ENCODE measurements at places on chromosomes 3 and 15.

DNA sequence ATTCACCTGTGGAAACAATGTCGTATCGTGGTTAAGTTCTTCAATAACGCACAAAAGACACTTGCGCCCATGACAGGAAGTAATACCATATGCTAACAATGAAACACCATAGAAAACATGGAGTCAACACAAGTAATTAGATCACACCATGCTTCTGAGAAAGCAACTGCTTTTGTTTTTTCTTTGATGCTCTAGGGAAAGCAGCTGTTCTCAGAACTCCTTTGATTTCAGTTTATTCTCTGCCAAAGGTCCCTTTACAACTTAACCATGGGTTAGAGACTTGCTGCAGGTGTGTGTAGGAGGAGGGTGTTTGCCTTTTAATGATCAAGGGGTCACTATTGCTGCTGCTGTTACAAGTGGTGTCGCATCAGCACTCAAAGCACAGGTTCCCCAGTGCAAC is 324.0 kb upstream of the SLCO3A1 start:
- DNase-seq, result no peak
- no peaks in the 10 kb centered on the region for H3K36me3 ChIP-seq
- H3K27me3 ChIP-seq, result no peaks in the 10 kb centered on the region
- no peak overlapping the region for H3K27ac ChIP-seq
- H3K4me1 ChIP-seq, result no peaks in the 10 kb centered on the region
- H3K4me3 ChIP-seq, result no peak overlapping the region

- no peak for DNase-seq
- H3K4me1 ChIP-seq, result peaks cover 17% of the 10 kb centered on the region
- peaks cover 21% of the 10 kb centered on the region for H3K36me3 ChIP-seq
These were observed 4.9 kb upstream of the MST1R start for GRCh38 chr3:49908373-49909199.

DNA sequence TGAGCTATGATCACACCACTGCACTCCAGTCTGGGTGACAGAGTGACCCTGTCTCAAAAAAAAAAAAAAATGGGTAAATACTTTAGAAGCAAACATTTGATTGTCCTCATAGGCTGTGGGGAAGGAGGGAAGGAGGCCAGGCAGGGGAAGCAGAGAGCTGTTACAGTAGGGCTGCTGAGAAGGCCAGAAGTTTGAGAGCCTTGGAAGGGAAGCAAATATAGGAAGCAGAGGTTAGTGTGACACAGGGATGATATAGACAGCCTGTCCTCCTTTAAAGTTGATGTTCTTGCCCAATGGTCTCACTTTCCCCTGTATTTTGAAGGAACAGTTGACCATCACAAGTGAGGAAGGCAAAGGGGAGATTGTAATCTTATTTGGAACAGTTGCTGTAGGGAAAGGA is 5.3 kb upstream of the ALPK3 start:
- H3K4me3 ChIP-seq, result no peak overlapping the region
- peaks cover 4% of the 10 kb centered on the region for H3K4me1 ChIP-seq
- no peak for DNase-seq
- no peak overlapping the region for H3K27ac ChIP-seq
- H3K27me3 ChIP-seq, result no peaks in the 10 kb centered on the region
- no peaks in the 10 kb centered on the region for H3K36me3 ChIP-seq

DNA sequence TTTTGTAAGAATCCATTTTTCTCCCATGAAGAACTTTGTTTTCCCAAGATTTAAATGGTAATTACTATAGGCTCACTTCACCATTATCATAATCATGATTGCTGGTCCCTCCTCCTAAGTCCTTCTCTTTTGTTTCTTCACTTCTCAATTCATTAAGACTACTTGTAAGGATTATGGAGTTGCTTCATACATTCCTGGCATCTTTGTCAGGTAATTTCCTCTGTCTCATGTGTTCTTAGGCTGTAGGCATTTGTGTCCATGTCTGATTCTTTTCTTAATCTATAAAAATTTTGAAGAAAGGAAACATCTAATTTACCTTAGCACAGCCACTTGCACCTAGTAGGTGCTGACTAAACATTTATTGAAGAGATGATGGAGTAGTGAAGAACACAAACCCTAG is 79.9 kb upstream of the SATB1 start:
- DNase-seq, result no peak
- no peaks in the 10 kb centered on the region for H3K36me3 ChIP-seq
- no peak overlapping the region for H3K27ac ChIP-seq
- no peaks in the 10 kb centered on the region for H3K4me1 ChIP-seq
- no peaks in the 10 kb centered on the region for H3K27me3 ChIP-seq

- H3K27ac ChIP-seq, result no peak overlapping the region
- H3K36me3 ChIP-seq, result no peaks in the 10 kb centered on the region
- DNase-seq, result no peak
- no peaks in the 10 kb centered on the region for H3K27me3 ChIP-seq
- H3K4me3 ChIP-seq, result no peak overlapping the region
- no peaks in the 10 kb centered on the region for H3K4me1 ChIP-seq
These were observed 60.4 kb upstream of the RNF7 start for GRCh38 chr3:141677701-141678100.

- no peaks in the 10 kb centered on the region for H3K27me3 ChIP-seq
- no peaks in the 10 kb centered on the region for H3K36me3 ChIP-seq
- H3K27ac ChIP-seq, result no peak overlapping the region
- H3K4me1 ChIP-seq, result no peaks in the 10 kb centered on the region
These were observed 105.3 kb downstream of the SNRK start for GRCh38 chr3:43391621-43392020.

DNA sequence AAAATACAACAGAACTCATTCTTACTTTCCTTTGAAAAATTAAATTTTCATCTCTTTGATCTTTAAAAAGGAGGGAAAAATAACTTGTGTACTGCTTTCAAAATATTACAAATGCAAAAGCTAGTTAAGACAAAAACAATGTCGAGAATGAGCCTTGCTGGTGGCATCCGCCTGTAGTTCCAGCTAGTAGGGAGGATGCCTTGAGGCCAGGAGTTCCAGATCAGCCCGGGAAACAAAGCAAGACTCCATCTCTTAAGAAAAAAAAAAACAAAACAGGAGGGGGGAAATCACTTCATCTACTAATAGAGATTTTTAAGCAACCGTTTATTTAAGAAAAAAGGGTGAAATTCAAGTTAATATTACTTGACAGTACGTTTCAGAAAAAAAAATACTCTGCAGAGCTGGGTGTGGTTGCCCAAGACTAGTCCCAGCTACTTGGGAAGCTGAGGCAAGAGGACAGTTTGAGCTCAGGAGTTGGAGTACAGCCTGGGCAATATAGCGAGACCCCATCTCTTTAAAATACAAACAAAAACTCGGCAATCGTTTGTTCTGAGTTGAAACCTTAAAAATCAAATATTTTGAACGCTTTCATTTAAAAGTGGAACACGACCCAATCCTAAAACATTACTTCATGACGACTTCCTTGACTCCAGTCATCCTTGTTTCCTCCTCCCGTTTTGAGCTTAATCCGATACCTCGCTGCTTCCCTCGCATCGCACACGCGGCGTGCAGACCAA is 1.2 kb downstream of the KPNA1 start:
- no peak for DNase-seq
- H3K27ac ChIP-seq, result peak overlapping the region; percentile 98
- H3K36me3 ChIP-seq, result no peaks in the 10 kb centered on the region
- H3K4me3 ChIP-seq, result peak overlapping the region; percentile 97

- no peak overlapping the region for H3K4me3 ChIP-seq
- no peaks in the 10 kb centered on the region for H3K4me1 ChIP-seq
- H3K27me3 ChIP-seq, result no peaks in the 10 kb centered on the region
- H3K27ac ChIP-seq, result no peak overlapping the region
- peaks cover 12% of the 10 kb centered on the region for H3K36me3 ChIP-seq
- DNase-seq, result no peak
These were observed 11.3 kb upstream of the XRN1 start for GRCh38 chr3:142459096-142459495.

DNA sequence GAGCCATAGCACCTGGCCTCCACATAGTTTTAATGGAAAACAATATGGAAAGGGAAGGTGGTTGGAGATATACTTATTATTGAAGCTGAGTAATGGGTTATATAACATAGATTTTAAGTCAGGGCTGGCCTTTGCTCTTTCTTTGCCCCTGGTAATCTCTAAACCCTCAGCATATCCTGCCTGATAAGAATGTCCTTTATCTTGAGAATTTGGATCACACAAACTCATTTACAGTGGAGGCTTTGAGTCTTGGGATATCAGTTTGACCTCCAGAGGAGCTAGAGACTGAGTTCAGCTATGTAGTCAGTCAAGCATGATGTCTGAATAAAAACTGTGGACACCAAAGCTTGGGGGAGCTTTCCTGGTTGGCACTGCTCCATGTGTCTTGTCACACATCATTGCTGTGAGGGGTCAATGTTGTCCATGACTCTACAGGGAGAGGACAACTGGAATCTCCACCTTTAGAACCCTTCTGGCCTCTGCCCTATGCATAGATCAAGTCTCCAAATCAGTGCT is 9.0 kb upstream of the C3orf33 start:
- no peaks in the 10 kb centered on the region for H3K27me3 ChIP-seq
- no peak for DNase-seq
- no peaks in the 10 kb centered on the region for H3K4me1 ChIP-seq

DNA sequence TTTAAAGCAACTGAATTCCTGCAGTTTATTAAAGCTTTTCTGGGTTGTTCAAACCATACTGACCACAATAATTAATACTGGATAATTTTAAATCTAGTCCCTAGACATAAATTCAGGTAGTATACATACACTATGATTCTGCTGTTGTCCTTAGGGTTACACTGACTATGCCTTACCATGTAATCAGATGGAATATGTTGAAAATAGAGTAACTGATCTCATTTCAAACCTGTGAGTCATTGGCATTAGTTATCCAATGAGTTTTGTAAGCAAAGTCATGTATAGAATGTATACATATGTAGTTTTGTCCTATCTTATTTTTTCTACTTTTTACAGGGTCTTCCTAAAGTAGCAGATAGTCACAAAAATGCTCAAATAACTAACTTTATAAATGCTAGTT is 517.1 kb upstream of the CCDC54 start:
- no peak for DNase-seq
- H3K27ac ChIP-seq, result no peak overlapping the region
- H3K27me3 ChIP-seq, result no peaks in the 10 kb centered on the region
- H3K4me3 ChIP-seq, result no peak overlapping the region
- no peaks in the 10 kb centered on the region for H3K4me1 ChIP-seq

DNA sequence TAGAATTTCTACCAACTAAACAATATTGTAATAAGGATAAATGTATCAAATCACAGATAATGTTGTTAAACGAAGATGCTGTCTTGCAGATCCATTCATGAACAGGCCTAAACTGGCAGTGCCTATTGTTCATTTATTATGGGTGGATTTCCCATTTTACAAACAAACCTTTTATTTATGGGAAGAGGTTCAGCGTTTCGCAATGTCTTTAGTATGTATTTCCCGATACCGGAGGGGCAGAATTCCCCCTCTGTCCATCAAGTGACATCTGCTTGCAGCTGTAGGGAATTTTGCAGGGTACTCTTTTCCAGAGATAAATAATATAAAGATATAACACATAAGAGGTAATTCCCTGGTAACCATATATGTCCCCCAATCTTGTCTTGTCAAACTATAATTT is 5.7 kb downstream of the CEP19 start:
- no peaks in the 10 kb centered on the region for H3K27me3 ChIP-seq
- no peak for DNase-seq
- H3K36me3 ChIP-seq, result no peaks in the 10 kb centered on the region
- H3K4me3 ChIP-seq, result no peak overlapping the region

DNA sequence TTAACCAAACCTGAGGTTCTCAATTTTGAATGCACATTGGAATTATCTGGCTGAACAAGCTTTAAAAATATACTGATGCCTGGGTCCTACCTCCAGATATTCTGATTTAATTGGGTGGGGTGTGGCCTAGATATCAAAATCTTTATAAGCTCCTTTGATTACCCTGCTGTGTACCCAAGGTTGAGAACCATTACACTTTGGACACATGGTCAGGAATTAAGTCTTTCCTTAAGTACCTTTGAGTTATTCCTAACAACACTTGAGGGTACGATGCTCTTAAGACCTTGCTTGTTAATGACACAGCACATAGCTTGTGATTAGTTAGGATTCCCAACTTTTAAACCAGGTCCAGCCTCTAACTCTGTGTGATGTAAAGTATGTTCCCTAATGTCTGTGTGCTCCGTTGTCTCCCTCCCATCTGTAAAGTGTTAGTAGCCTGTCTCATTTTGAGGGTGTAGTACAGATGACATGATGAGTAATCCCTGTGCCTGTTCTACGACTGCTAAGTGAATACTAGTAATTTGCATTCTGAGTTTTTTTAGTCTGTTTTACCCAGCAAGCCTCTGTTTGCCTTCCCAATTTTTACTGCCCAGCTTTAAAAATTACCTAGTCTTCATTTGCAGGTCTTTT is 154.9 kb downstream of the KLHL25 start:
- H3K27me3 ChIP-seq, result no peaks in the 10 kb centered on the region
- H3K27ac ChIP-seq, result peak overlapping the region; percentile 59
- H3K4me1 ChIP-seq, result no peaks in the 10 kb centered on the region
- no peak overlapping the region for H3K4me3 ChIP-seq
- no peak for DNase-seq

DNA sequence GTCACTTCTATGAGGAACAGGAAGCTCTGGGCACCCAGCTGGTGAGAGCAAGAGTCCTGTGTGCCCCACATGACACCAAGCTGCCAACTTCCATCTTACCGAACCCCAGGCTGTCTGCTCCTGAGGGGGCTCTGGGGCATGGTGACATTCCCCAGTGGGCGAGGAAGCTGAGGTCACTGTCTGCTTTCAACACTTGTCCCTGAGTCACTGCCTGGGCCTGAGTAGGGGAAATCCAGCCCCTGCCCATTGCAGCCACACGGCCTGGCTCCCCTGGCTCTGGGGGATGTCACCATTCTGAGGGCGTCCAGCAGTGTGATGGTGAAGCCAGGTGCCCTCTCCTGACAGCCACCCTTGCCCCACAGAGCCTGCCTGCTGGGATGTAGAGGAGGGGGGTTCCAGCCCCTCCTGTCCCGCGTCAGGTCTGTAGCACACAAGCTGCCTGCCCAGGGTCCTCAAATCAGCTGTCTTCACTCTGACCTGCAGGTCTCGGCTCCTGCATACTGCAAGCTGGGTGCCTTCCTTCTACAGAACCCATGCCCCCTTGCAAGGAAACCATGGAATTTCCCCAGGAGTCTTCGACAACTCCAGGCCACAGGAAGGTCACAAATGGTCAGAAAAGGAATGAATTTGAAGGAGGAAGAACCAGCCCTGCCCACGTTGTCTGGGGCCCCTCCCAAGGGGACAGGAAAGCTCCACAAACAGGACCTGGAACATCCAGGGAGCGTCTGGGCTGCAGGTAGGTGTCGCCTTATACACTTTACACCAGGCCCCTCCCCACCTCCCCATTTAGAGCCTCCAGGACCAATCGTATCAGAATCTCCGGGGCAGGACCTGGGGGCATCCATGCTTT is 69.9 kb upstream of the GATM start:
- H3K27me3 ChIP-seq, result no peaks in the 10 kb centered on the region
- no peak overlapping the region for H3K27ac ChIP-seq
- DNase-seq, result no peak
- no peaks in the 10 kb centered on the region for H3K36me3 ChIP-seq
- H3K4me1 ChIP-seq, result no peaks in the 10 kb centered on the region

Data from ascending aorta (tissue), 2 donors.